Testis (tissue), 5 donors: ENCODE measurements at places on chromosomes 12 and 14.

DNA sequence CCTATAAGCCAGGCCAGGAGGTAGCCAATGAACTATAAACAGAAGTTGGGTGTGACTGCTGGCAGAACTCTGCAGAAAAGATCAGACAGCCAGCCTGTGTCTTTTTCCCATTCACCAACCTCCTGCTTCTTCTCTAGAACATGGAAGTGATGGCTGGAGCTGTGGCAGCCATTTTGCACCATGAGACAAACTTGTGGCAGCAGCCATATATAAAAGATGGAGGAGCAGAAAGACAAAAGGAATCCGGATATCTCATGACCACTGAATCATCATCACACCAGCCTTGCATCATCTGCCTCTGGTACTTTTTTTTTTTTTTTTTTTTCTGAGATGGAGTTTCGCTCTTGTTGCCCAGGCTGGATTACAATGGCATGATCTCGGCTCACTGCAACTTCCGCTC is 8.7 kb downstream of the BEGAIN start:
- DNase-seq = no peak

GRCh38 chr12:65510584-65511050 is 232.1 kb downstream of the MSRB3 start:
- DNase-seq = peak; percentile 21

DNA sequence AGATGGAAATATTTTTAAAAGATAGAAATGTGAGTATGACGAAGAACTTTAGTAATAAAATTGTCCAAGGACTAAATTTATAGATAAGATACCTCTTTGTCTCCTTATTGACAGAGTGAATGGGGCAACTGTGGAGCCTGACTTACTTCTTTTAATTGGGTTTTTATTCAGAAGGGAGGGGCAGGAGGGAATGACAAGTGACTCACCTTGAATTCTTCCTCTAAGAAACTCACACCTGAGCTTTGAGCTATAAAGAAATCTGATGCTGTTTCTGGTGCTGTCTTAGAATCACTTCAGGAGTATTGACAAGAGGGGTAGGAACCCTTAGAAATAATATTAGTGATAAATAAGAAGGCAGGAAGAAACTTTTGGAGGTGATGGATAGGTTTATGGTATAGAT is 951 bp downstream of the NR1H4 start:
- DNase-seq = no peak

DNA sequence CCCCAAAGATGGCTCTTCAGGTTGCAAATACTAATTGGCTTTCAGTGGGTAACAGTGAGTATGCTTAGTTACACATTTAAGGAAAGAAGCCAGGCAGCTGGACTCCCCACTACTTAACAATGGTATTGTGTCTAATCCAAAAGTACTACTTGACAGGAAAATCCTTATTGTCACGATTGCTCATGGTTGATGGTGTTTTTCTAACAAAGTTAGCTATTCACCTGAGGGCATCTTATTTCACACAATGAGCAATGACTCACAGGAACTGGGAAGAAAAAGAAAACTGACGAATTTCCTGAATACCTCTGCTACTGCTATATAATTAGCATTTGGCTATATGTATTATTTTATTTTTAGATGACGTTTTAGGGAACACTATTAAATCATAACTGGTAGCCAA is 33.4 kb upstream of the ALG10 start:
- DNase-seq = no peak

DNA sequence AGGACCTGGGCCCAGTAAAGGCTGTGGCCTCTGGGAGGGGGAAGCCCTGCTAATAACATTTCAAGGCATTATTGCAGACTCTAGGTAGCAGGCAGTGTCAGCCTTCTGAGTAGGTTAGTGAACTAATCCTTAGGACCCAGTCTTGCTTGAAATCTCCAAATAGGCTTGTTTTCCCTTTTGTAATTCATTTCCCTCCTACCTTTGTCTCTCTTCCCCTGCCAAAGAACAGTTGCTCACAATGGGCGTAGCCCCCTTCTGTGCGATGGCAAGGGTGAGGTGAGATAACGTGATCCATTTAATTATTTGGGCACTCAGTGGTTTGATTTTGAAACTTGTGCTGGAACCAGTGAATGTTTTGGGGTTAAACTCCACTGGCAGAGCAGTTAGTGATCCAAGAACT is 10.9 kb downstream of the PELI2 start:
- DNase-seq = no peak

DNA sequence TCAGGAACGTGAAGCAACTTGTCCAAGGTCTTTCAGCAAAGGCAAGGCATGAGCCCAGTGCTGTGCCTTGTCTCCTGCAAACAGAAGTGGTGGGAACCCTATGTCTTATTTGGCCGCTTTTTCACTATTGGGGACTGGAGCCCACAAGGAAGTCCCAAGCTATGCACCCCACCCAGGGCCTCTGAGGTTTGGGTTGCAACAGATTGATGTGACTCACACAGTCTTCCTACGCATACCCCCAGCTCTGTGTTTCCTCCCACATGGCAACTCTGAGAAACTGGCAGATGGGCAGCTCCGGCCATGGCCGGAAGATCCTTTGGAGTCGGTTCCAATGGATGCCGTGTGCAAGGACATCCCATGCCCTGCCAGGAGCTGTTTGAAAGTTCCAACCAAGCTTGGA is 28.3 kb upstream of the CMKLR1 start:
- DNase-seq = peak; percentile 25

- no peak for DNase-seq
Observed at GRCh38 chr12:27437839-27438238, 8.7 kb upstream of the SMCO2 start.

DNA sequence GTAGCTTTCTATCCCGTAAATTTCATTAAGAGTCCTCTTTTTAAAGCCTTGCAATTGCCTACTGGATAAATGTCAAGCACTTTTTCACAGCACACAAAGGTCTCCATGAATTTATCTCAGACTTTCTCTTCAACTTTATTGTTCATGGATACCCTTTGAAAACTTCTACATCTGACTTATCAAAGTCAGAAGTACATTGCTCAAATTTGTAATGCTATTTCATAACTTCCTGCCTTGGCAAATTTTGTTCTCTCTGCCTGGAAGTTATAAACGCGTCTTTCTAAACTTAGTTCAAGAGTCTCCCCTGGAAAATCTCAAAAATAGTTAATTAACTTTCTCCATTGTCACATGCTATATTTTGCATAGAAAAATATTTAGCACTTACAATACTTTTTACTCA is 55.9 kb upstream of the RERGL start:
- DNase-seq = no peak

DNA sequence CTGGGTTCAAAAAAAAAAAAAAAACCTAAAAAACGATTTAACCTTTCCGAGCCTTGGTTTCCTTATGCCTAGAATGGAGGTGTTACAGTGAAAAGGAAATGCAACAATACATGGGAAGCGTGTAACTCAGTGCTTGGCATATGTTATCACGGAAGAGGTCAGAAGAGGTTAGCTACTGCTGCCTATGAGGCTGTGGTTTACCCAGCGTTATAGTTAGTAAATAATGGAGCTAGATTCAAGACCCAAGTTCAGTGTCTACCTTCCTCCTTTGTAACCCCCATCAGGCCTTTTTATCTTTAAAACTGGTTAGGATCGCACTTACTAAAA is 839 bp downstream of the IFT43 start:
- DNase-seq = no peak

- no peak for DNase-seq
Observed at GRCh38 chr12:66239295-66239694, 50.3 kb downstream of the IRAK3 start.

- no peak for DNase-seq
Observed at GRCh38 chr12:122204167-122205052, 901 bp downstream of the B3GNT4 start.

DNA sequence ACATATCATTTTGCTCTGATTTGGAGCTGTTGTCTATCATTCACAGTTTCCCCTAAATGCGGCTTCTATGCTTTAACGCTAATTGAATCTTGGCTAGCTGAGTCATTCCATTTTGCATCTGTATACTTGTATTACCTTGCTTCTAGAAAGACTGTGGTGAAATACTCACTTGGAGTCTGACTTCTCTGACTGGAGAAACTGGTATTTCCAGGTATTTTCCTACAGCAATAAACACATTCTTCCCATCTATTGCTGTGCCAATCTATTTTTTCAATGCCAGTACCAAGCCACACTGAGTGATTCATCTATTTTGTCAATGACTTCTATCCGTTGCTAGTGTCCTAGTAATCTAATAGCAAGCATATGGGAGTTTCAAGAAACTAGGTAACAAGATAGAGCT is 76.0 kb upstream of the ST8SIA1 start:
- DNase-seq = no peak

DNA sequence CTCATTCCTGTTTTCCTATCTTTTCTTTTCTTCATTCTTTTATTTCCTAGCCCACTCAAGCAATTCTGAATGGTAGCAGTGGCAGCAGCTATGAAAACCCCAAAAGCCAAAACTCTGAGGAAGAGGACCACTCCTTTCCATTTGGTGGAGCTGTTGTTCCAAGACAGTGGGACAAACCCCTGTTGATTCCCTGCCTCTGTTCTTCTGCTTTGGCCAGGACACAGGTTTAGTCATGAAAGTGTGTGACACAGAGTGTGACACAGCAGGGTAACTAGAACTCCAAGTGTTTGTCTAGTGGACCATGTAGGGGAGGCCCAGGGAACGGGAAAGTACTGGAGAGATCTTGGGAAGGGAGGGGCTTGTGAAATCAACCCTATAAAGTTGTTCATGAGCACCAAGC is 71.1 kb downstream of the PTCSC3 start:
- DNase-seq = no peak

- no peak for DNase-seq
Observed at GRCh38 chr14:99976021-99976420, 89.2 kb upstream of the EVL start.

- no peak for DNase-seq
Observed at GRCh38 chr14:85205875-85206274, 324.1 kb upstream of the FLRT2 start.

DNA sequence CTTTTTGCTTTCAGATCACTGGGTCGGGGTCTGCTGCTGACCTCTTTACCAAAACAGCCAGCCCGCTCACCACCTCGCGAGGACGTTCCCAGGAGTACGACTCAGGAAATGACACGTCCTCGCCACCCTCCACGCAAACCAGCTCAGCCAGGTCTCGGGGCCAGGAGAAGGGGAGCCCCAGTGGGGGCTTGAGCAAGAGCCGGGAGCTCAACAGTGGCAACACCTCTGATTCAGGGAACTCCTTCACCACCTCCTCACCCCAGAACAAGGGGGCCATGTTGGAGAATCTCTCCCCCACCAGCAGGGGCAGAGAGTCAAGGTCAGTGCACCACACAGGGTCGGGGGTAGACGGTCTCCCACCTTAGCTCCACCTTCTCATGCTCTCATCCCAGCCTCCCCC is 33.4 kb upstream of the HSPB8 start:
- DNase-seq = no peak

DNA sequence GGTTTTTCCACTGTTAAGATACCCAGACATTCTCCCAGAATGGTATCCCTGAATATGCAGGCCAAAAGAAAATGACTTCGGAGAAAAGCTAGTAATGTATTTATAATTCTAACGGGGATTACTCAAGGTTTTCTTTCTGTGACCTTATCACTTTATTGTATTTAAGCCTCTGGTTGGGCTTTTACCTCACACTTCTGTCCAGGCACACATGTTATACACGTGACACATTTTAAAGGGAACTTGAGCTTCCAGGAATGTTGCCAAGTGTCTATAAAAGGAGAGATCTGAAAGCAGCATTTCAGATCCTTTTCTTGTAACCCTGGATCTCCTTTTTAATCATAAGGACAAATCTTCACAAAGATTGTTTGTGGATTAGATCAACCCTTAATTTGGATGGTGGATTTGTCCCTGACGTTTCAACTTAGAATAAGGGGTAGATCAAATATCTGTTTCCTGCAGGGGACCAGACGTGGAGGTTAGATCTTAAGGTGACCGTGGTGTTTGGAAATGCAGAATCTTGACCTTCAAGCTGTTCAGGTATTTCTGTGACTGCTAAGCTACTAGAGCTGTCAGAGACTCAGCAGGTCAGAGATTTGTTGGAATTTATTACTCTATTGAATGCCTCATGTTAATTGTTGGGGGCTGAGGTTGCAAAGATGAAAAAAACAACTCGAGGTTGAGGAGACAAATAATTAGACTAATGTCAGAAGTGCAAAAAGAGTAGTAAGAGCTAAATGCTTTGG is 1.5 kb downstream of the CIPC start:
- peak; percentile 48 for DNase-seq

GRCh38 chr12:24561882-24562770 is 386.8 kb downstream of the BCAT1 start:
- DNase-seq = peak; percentile 72

DNA sequence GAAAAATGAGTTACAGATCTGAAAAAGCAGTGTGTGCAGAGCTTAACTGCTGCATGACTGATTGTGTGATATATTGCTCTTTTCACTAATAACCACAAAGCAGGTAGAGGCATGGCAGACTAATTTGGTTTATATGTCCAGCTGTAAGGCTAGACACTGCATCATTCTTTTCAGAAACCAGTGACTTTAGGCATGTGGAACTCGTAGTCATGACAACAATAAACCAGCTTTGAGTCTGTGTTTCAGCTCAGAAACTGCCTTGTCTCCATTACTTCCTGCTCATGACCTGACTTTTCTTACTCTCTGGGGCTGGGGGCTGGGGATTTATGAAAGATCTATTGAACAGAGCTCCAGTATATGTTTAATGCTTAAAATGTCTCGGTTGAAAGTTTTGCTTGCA is 146.8 kb upstream of the LRIG3 start:
- DNase-seq = no peak

DNA sequence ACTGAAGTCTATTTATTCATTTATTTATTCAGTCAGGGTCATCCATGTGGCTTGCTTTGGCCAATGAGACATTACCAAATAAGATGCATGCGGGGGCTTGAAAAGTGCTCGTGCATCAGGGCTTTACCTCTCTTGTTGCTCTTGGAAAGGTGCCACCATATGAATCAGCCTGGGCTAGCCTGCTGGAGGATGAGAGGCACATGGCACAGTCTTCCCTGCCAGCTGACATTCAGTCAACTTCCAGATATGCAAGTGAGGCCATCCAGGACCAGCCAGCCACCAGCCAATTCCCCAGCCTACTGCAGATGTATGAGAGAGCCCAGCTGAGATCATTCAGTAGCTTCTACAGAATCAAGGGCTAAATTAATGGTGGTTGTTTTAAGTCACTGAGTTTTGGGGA is 105.2 kb upstream of the RPH3A start:
- DNase-seq = no peak
